ENCODE measurements at places on chromosomes 4 and X. TPM values are rescaled to one million over a fixed set of nuclear protein-coding genes. Genes with fewer than 3 reads are reported as not detected.

The FAM13A gene
- 38.6 TPM for polyA plus RNA-seq

The CT83 gene
- not detected for polyA plus RNA-seq

The EVC2 gene
- polyA plus RNA-seq, result 9.9 TPM

The F9 gene
- polyA plus RNA-seq, result not detected

The XAGE2 gene
- polyA plus RNA-seq, result not detected

The FHIP1A gene
- polyA plus RNA-seq, result 7.1 TPM

The DAPP1 gene
- 1.5 TPM for polyA plus RNA-seq

The PITX2 gene
- polyA plus RNA-seq, result 2.5 TPM

The STARD8 gene
- 17.9 TPM for polyA plus RNA-seq

The PJA1 gene
- 101 TPM for polyA plus RNA-seq

The ATP11C gene
- polyA plus RNA-seq, result 45.2 TPM

The SHROOM2 gene
- polyA plus RNA-seq, result 16.6 TPM

The ITIH6 gene
- 0.04 TPM for polyA plus RNA-seq

The TRIM75 gene
- not detected for polyA plus RNA-seq

The GPR119 gene
- not detected for polyA plus RNA-seq

The GSX2 gene
- polyA plus RNA-seq, result not detected

Measured in left renal pelvis (tissue), 4 donors.